Sciatic nerve (tissue), 2 donors: ENCODE measurements at places on chromosomes 5 and 9.
A peak's percentile ranks its signal among the peaks of the same experiment; 100 is the strongest.

DNA sequence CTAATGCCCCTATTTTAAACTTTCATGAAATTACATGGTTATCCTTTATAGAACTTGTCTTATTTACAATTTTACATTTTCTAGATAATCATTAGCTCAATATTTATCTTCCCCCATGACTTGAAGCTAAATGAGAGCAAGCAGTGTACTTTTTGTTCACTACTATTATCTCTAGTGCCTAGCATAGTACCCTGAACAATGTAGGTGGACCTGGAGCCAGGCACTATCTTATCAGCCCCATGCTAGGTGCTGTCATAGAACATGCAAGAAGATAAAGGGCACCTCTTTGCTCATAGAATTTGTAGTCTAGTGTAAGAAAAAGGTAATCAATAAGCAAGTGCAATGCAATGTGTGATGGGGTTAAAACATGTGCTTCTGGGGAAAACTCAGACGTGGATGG, 399.9 kb downstream of the ELAVL2 start:
- DNase-seq, result no peak

DNA sequence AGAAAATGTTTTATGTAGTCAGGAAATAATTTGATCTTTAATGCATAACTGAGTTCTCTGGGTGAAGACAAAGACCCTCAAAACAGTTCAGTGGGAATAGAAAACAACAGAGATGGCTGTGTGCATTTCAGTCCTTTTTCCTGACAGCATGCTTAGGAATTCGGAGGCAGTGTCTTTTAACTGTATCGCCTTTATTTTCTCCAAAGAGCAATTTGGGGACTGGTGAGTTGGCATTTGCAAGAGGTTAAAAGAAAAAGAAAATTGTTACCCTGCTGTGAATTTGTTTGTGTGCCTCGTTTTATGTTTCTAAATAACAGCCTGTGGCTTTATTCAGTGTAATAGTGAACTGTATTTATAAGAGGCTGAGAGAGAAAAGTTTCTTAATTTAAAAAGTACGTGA, 227.8 kb upstream of the DMAC1 start:
- no peak for DNase-seq

DNA sequence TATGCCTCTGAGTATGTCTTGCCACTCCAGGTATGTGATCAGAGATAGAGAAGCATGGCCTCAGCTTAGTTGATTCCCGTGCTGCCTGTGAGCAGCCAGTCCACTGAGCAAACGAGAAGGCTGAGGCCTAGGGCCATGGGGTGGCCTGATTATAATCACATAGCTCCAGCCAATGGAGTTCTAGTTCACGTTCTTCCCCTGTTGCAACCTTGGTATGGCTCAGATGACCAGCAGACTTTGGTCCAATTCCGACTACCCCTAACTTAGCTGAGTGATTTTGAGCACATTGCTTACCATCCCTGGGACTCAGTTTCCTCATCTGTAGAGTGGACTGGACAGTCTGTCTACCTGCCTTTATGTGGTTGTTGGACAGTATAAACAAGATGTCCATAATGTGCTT, 68.4 kb downstream of the PPARGC1B start:
- DNase-seq, result no peak

DNA sequence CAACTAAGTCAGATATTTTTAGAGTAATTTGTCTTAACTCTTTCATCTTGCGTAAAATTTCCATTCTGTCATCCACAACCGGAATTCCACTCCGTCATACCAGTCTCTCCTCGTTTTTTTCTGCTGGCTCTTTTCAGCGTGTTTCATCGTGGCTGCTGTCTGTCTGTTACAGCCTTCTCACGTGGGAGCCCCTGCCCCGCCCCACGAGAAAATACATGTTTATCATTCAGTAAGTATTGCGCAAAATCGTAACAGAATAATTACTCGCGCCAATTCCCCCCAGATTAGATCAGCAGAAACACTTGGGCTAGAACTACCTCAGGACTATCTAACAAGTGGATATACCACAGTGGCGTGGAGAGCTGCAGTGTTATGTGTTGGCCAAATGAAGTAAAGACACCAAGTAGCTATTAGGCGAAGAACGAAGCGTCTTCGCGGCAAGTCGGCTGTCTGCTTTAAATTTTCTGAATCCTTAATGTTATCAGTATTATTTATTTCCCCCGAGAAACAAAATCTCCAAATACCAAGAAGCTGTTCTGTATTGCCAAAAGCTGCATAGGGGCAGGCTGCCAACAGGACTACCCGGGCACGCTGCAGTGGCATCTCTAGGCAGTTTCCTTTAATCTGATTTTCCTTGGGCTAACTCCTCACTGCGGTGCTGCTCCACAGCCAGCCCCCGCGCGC, 566 bp upstream of the FOCAD start:
- DNase-seq, result peak; percentile 73

DNA sequence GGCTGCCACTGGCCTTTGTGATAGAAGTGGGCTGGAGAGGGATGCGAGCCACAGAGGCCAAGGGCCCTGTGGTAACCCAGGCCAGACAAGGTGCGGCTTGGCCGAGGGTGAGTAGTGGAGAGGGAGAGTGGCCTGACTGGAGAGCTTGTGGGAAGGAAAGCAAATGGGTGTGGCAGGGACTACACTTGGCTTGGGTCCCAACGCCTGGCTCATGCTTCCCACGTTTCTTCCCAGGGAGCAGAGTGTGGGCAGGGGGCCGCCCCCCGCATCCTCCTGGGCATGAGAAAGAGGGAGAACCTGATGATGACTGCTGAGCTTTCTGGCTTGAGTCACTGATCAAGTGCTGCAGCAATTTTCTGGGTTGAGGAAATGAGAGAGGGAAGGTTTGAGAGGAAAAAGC, 95.7 kb downstream of the ANKH start:
- peak; percentile 64 for DNase-seq

- no peak for DNase-seq
Observed at GRCh38 chr5:141349917-141350619, at the start of gene PCDHGB1. Gene PCDHGB1, plus strand, starts transcription at chr5:141350099. Its CDS starts 162 bp downstream, at chr5:141350261.

GRCh38 chr9:108885643-108886348, 23.7 kb downstream of the ACTL7A start:
- DNase-seq, result no peak

DNA sequence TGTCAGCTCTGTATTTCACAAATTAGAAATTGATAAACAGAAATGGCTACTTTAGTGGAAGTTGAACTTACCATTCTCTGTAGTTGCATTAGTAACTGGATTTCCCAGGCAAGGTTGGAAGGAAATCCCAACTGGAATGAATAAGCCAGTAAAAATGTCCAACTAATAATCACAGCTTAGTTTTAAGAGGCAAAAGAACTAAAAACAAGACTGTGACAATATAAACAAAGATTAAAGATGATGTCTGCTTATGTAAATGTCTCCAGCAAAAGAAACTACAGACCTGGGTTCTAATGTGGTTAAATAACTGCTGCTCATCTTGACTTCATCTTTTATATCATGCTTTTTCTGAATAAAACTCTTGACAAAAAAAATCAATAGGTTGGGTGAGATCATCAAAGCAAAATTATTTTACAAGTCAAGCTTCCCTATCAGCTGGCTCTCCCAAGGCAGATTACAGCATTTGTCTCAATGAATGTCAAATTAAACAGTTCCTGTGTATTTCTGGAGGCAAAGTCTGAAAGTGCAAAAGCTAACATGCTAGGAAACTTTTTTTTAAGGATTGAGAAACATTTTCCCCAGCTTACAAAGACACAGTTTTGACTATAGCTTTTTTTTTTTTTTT, 62.3 kb upstream of the HMHB1 start:
- no peak for DNase-seq

GRCh38 chr5:164306662-164307061, 801.2 kb downstream of the MAT2B start:
- no peak for DNase-seq

- no peak for DNase-seq
Observed at GRCh38 chr5:78405829-78406750, 45.7 kb downstream of the SCAMP1 start.

DNA sequence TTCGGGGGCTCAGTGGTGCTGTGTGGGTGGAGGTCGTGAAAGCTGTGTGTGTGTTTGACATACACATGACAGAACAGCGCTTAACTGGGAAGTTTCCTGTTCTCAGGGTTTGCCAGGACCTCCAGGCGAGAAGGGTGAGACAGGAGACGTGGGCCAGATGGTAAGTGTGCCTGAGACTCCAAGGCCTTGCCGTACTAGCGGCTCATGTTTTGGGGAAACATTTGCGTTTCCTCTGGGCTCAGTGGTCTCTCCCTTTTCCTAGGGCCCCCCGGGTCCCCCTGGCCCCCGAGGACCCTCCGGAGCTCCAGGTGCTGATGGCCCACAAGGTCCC, 68.3 kb upstream of the FCN2 start:
- DNase-seq, result no peak

DNA sequence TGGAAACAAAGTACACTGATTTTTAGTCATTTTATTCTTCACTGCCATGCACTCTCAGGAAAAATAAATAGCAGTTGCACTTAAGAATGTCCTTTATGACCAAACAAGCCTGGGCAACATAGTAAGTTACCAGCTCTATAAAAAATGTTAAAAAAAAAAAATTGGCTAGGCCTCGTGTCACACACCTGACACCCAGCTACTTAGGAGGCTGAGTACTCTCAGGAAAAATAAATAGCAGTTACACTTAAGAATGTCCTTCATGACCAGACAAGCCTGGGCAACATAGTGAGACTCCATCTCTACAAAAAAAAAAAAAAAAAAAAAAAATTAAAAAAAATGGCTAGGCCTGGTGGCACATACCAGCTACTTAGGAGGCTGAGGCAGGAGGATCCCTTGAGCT, 304.6 kb downstream of the SLCO4C1 start:
- DNase-seq, result no peak

- DNase-seq, result no peak
Observed at GRCh38 chr5:79581535-79581934, 30.7 kb upstream of the TENT2 start.

DNA sequence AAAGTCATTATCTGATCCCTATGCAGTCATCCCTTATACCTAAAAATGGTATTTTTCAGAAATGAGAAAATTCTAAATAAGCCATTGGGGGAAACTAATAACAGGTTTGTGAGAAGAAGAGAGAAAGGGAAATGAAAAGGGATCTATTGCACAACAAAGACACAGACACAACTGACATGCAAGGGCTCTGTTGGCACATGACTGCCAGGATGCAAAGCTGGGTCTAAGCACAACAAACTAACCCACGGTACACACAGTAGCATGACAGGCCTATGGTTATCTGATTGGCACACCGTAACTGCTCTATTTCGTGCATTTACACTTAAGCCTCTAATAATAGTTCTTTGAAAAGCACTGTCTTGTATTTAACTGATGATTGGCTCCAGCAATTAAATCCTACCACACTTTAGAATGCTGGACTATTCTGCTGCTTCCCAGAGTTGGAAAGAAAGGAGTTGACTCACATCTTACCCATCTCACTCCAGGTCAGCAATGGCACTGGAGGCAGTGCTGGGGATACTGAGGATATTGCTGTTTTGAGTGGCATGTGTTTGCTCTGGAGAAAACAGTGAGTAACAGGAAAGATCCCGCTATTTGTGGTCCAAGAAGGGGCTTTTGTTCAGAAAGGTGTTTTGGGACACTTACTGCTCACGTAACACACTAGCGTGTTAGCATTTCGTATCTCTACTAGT, 328.3 kb downstream of the GLIS3 start:
- DNase-seq, result no peak

DNA sequence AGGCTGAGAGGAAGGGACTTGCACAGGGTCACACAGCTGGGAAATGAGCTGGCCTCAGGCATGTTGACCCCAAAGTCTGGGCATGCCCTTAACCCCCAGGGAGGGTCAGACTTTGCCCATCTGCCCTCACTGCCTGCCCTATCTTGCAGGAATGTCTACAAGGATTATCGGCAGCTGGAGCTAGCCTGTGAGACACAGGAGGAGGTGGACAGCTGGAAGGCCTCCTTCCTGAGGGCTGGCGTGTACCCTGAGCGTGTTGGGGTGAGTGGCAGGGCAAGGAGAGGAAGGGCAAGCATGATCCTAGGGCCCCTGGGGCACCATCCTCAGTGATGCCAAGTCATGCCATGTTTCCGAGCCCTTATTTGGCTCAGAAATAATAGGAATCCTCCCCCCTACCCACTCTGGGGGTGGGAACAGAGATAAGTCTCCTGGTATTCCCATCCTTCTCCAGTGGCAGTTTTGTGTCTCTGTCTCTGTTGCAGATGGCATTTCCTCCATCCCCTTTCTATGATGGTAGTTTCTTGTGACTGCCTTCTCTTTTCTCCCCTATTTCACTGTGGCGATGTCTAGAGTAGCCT, 28.5 kb downstream of the GOLGA2 start:
- no peak for DNase-seq

DNA sequence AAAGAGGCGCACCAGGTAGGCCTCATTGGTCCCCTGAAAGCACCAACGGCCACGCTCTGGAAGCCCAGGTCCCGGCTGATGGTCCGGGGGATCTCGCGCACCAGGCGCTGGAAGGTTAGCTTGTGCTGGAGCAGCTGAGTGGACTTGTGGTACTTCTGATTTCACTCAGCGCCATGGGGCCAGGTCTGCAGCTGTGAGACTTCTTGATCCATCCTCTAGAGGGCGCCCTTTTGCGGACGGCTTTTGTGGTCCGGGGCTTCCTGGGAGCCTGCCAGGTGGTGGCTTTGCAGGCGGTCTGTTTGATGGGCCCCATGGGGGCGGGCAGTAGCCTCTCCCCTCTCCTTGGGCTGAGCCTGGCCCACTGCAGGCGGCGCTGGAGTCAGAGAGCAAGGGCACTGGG, 10.4 kb downstream of the TAF11L12 start:
- no peak for DNase-seq

- no peak for DNase-seq
Observed at GRCh38 chr5:138339464-138339863, 1.4 kb downstream of the FAM53C start.

- no peak for DNase-seq
Observed at GRCh38 chr9:121709798-121710197, 58.4 kb downstream of the DAB2IP start.
